Mesenteric fat pad (tissue), 1 donor: ENCODE measurements at places on chromosomes 12 and 14. TPM values are rescaled to one million over a fixed set of nuclear protein-coding genes. Genes with fewer than 3 reads are reported as not detected.
A peak's percentile ranks its signal among the peaks of the same experiment; 100 is the strongest.

GRCh38 chr14:99846808-99847207, 53.6 kb downstream of the EML1 start:
- no peak for DNase-seq

- DNase-seq = no peak
Observed at GRCh38 chr12:25794571-25794970, 163.9 kb upstream of the RASSF8 start.

- DNase-seq = no peak
Observed at GRCh38 chr12:52146089-52146821, 45.6 kb downstream of the KRT80 start.

DNA sequence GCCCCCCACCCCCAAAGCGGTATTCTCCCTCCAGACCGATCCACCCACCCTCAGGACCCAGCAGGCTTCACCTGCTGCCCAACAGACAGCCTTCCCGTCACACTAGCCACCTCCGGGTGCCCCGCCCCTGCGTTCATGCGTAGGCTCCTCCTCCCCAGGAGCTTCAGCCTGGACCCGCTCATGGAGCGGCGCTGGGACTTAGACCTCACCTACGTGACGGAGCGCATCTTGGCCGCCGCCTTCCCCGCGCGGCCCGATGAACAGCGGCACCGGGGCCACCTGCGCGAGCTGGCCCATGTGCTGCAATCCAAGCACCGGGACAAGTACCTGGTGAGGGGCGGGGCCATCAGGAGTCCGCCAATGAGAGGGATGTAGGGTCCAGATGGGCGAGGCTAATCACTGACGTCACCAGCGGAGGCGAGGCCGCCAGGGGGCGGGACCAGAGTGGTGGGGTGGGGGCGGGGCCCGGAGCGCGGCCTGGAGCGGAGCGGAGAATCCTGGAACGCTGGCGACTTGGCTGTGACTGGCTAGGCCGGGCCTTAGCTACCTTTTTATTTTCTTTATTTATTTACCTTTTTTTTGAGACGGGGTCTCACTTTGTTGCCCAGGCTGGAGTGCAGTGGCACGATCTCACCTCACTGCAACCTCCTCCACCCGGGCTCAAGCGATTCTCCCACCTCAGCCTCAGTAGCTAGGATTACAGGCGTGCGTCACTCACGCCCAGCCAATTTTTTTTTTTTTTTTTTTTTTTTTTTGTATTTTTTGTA, 4.4 kb downstream of the TNS2 start:
- peak; percentile 97 for DNase-seq

DNA sequence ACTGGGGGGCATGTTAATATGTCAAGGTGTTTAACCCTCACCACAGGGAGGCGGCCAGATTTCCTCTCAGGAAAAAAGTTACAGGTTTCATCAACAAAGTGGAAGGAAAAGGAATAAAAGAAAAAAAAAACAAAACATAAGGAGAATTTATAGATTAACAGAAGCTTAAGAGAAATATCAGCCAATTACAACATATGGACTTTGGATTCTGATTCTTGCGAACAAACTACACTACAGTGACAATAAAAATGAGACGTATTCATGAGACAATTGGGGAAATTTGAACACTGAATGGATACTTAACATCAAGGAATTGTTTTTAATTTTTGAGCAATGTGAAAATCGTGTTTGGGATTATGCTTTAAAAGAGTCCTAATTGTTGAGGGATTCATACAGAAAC, 60.4 kb downstream of the CALM1 start:
- DNase-seq = no peak

GRCh38 chr12:106342397-106343213, 14.9 kb upstream of the POLR3B start:
- DNase-seq = no peak

DNA sequence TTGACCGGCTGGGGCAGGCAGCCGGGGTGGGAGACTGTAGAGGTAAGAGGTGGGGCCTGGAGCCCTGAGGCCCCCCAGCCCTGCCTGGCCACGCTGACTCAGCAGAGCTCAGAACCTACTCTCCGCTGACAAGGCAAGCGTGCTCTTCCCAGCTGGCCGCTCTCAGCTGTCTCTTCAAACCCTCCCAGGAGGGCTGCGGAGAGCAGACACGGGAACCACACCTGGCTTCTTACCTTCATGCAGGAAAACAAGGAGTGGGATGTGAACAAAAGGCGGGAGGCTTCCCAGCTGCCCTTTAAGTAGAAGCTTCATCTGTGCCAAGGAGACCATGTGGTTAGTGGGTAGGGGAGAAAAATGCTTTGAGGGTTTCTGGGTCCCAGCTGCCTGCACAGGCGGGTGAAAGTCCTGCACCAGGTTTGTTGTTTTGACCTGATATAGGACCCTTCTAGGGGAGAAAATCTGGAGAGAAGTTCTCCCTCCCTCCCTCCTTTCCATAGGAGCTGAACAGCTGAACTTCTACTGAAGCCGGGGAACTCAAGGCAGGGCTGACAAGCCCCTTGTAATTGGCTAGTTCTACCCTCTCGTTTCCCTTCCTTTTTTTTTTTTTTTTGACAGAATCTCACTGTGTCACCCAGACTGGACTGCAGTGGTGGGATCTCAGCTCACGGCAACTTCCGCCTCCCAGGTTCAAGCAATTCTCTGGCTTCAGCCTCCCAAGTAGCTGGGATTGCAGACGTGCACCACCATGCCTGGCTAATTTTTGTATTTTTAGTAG, 12.8 kb upstream of the TESC start:
- no peak for DNase-seq

- no peak for DNase-seq
Observed at GRCh38 chr14:73997944-73998447, 21.1 kb downstream of the ENTPD5 start.

DNA sequence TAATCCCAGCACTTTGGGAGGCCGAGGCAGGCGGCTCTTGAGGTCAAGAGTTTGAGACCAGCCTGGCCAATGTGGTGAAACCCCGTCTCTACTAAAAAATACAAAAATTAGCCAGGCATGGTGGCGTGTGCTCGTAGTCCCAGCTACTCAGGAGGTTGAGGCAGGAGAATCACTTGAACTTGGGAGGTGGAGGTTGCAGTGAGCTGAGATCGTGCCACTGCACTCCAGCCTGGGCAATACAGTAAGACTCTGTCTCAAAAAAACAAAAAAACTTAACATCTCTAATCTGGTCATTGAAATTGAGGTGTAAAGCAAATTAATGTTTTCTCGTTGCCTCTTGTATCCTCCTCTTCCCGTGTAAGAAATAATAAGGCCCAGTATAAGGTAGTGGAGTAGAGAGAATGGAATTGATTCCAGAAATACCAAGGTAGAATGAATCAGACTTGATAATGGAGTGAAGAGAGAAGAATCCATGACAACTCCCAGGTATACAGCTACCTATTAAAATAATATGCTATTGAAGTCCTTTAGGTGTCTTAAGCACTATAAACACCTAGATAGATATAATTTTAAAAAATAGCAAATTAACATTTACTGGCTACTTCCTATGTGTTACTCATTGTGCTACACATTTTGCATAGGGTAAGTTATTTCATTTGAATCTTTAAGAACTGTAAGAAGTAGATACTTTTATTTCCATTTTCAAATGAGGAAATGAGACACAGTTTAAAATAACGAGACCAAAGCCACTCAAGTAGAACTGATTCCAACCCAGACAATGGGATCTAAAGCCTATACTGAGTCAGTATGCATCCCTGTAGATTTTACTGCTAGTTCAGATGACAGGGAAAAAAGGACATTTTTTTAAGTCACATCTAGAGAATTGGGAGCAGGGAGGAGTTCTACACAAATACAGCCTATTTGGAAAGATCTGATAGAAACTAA, 23.2 kb downstream of the RAP1B start:
- no peak for DNase-seq

GRCh38 chr12:113505941-113506340, 34.3 kb upstream of the LHX5 start:
- no peak for DNase-seq

DNA sequence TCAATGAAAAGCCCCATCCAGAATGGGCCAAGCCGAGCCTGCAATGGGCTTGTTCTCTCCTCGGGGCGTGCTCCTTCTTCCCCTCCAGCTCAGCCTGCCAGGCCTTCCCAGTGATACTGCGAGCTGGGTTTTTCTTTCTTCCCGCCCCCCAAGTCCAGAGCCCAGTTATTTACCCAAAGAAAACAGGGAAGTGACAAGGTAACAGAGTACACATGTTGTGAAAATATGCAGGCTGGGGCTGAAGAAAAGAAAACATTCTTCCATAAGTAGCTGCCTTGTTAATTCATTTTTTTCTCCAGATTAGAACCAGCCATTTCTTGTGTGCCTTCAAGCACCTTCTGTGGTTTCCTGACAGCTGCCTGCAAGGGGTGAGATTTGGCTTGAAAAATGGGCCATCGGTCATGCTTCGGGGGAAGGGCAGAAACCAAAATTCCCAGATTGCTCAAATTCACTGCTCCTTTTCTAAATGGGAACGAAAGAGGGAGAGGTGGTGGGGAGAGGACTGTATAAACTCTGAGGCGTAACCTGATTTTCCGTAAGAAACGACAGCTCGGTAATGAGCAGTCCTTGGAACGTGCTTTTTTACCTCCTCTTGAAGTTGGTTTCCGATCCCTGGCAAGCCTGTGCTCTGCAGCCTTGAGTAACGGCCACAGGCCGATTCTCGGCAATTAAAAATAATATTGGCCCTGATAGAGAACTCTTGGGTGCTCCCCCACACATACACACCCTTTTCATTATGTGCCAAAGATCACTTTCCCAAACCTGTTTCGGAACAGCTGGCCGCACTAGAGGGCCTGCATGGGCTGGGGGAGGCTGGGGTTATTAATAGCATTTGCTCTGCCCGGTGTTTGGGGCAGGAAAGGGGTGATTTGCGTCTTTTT, 229.4 kb downstream of the ZFP36L1 start:
- peak; percentile 82 for DNase-seq

DNA sequence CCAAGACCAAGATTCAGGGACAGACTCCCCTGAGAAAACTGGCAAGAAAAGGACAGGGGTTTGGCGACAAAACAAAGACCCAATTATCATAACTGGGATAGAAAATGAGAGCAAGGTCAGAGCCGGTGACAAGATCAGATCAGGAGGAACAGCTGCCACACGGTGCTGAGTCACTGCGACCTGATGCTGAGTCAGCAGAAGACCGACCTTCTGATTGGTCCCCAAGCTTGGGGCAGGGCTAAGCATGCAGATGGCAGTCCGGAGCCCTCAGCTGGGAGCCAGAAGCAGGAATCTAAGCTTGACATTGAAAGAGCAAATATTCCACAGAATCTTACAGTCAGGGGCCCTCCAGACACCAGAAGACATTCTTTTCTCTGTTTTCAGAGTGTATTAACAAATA, 19.1 kb upstream of the ARMH4 start:
- no peak for DNase-seq

DNA sequence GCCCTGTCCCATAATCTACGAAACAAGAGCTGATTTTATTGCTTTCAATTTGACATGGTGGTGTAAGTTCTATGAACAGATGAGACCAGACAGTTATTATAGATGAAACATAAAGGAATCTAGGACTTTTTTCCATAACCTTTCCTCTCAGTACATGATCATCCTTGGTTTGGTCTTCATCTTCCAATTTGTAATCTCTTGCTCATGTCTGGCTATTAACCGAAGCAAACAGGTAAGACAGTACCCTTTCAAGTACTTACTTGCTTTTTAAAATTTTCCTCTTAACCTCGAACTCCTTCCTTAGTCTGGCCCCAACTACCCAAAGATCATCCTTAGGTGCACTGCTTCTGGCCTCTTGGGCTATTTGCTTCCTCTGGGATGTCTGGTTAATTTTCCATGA, 1.2 kb downstream of the TSPAN31 start:
- DNase-seq = no peak

DNA sequence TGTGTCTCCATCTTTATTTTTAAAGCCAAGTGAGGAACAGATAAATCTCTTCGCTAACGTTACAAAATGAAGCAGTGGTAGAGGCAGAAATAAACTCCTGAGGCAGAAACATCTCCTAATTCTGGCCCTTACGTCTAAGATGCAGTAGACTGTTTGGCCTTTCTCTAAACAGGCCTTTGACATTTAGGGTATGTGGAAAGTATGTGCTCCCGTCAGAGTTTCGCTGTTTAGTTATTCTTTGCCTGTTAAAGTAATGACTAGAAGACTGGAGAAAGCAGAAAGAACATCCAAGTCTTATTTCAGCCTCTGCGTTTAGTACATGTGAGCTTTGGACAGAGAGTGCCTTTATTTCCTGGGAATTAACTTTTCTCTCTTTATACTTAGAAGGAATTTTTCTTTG, 216.6 kb downstream of the RAD51B start:
- DNase-seq = no peak

DNA sequence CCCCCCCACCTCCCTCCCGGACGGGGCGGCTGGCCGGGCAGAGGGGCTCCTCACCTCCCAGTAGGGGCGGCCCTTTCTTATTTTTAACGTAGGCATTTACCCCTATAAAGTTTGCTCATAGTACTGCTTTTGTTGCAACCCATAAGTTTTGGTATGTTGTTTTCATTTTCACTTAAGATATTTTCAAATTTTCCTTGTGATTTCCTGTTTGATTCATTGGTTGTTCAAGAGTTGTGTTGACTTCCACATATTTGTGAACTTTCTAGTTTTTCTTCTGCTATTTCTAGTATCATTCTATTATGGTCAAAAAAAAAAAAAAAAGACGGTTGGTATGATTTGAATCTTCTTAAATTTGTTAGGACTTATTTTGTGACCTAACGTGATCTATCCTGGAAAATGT, 6.5 kb downstream of the NOXRED1 start:
- no peak for DNase-seq

DNA sequence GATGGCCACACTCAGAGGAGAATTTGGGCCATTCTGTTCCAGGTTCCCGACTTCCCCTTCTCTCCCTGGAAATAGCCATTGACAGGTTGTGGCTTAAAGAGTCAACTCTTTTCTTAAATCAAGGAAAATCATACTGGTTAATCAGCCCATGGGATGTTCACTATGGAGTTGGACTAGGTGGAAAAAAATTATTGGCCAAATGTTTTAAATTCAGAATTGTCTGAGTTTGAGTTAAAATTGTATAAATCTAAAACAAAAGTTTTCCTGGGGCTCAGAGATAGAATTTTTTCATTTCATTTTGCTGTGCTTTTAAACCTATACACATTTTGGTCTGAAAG, 6.5 kb downstream of the ESRRB start:
- no peak for DNase-seq

DNA sequence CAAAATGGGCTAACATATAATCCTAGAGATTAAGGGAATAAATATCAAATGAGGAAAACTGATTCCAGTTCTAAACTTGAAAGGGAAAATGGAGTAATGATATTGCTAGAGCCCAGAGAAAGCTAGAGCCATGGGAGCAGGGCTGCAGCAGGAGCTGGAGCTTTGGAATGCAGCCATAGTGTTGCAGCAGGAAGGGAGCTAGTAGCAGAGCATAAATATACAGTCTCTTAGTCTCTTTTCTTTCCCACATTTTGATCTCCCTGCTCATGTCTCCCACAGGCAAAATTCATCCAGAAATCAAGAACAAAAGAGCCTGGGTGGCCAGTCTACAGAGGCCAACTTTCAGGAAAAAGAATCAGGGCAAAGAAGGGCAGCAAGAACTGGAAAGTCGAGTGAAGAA, 253.7 kb downstream of the ATXN7L3B start:
- no peak for DNase-seq

IAPP gene
- total RNA-seq = not detected

SLC25A21 gene
- total RNA-seq = not detected

GPHN gene
- 21.9 TPM for total RNA-seq

PTPRB gene
- total RNA-seq = 64.7 TPM

SCARB1 gene
- total RNA-seq = 135 TPM

BTG1 gene
- total RNA-seq = 97.2 TPM

FOXN4 gene
- not detected for total RNA-seq

LRRC43 gene
- 1.1 TPM for total RNA-seq

TMCC3 gene
- total RNA-seq = 15.8 TPM

JPH4 gene
- 1.1 TPM for total RNA-seq
